ENCODE measurements at places on chromosomes 3 and 15.

GRCh38 chr15:75153087-75153486 is 48.6 kb upstream of the C15orf39 start:
- no peaks in the 10 kb centered on the region for H3K4me1 ChIP-seq
- no peaks in the 10 kb centered on the region for H3K36me3 ChIP-seq
- H3K27me3 ChIP-seq = no peaks in the 10 kb centered on the region
- no peak overlapping the region for H3K27ac ChIP-seq
- DNase-seq = no peak

DNA sequence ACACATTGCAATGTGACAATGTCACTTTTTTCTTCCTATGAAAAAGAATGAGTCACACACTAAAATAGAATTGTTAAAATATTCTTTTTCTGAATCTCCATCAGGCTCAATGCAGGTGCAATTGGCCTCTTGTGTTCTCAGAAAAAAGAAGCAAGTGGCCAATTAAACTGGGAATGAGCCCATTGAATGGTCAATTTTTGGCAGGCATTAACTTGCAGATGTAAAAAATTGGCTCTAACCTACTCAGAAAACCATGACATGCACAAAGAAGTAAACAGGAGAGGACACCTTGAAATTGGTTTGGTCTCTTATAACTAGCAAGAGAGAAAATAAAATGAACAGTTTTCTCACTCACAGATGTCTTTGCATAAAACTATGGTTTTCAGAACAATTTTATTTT is 820.8 kb downstream of the TBL1XR1 start:
- no peaks in the 10 kb centered on the region for H3K36me3 ChIP-seq
- no peak overlapping the region for H3K27ac ChIP-seq
- H3K4me1 ChIP-seq = no peaks in the 10 kb centered on the region
- no peak for DNase-seq
- no peaks in the 10 kb centered on the region for H3K27me3 ChIP-seq

- H3K27me3 ChIP-seq = no peaks in the 10 kb centered on the region
- H3K27ac ChIP-seq = no peak overlapping the region
- DNase-seq = no peak
- no peak overlapping the region for H3K4me3 ChIP-seq
- no peaks in the 10 kb centered on the region for H3K36me3 ChIP-seq
Measured at GRCh38 chr3:53550005-53550620, 55.7 kb downstream of the CACNA1D start.

GRCh38 chr3:30075514-30075913 is 530.9 kb upstream of the TGFBR2 start:
- no peaks in the 10 kb centered on the region for H3K27me3 ChIP-seq
- no peaks in the 10 kb centered on the region for H3K36me3 ChIP-seq
- no peak overlapping the region for H3K4me3 ChIP-seq
- no peak overlapping the region for H3K27ac ChIP-seq

DNA sequence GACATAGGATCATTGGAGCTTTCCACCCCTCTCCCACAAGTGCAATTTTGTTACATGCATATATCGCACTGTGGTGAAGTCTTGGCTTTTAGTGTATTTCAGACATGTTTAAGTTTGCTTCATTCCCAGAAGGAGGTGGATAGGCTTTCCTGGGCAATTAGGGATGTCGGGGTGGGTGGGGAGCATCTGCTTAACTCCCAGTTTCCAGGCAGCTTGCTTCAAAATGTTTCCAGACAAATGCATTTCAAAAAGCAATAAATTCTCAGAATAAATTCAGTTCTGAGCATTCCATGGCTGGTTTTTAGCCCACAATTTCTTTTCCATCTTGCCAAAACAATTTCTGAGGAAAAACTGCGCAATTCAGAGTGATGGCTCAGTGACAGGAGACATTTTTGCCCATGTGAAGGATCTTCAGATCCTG is 227.7 kb upstream of the ZPLD1 start:
- DNase-seq = no peak
- H3K4me1 ChIP-seq = peaks cover 13% of the 10 kb centered on the region
- H3K27ac ChIP-seq = peak overlapping the region; percentile 22
- no peaks in the 10 kb centered on the region for H3K36me3 ChIP-seq
- no peak overlapping the region for H3K4me3 ChIP-seq

GRCh38 chr3:43418601-43419272 is 132.4 kb downstream of the SNRK start:
- no peaks in the 10 kb centered on the region for H3K27me3 ChIP-seq
- H3K4me3 ChIP-seq = no peak overlapping the region

Measured in transverse colon (tissue), 4 donors.